Skeletal muscle cell (primary cell): ENCODE measurements at places on chromosomes 5 and 9.

DNA sequence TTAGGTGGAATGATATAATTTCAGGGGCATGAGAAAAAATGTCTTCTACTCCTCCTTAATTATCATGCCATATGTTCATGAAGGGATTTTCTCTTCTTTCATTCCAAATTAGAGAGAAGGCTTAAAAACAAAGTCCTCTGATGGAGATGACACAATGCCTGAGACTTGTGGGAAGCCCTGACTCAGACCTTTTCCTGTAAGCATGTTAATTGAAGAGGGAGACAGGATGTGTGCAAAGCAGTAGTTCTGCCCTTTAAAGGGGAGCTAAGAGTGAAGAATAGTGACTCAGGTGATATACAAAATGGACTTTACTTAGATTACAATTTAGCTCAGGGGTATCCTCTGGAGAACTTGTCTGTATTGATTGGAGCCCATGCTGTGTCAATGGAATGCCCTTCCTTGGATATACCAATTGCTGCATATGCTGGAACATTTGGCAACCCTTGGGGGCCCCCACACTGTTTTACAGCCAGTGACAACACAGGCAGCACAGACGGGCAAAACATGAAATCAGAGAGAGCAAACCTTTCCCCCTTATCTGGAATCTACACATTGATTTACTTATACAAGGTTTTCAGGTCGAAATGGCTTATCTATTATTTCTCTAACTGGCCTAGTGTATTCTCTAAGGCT is 81.3 kb downstream of the IZUMO3 start:
- peak; percentile 75 for DNase-seq

DNA sequence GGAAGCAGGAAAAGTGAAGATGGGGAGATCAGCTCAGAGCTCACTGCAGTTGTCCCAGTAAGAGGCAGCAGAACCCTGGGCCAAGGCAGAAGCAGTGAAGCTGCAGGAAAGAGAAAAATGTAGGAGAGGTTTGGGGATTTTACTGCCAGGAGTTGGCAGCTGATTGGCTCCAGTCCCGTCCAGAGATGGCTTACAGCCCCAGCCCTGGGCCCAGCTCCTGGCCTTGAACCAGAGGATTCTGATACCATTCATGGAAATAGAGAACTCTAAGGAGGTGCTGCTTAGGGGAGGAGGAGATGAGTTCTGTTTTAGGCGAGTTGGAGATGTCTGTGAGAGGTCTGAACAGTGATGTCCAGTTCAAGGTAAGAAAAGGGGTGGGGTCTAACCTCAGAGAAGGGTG is 4.6 kb downstream of the MORN5 start:
- DNase-seq, result no peak

DNA sequence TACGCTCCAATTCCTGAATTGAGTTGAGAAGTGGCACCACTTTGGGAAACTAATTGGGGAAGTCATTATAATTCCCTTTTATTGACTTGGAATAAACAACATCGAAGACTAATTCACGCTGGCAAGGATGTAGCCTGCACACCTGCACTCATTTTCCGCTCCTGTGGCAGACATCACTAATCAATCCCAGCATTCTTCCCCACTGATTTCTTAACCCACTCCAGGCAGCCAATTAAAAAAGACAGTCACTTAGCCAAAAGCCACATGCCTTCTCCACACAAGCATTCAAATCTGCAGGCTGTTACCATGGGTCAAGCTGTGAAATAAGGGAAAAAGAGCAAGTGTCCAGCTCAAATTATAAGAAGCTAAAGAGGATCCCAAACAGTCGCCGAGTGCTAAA is 68.2 kb upstream of the HRH2 start:
- no peak for DNase-seq

GRCh38 chr5:92887254-92887653 is 693.8 kb downstream of the NR2F1-AS1 start:
- no peak for DNase-seq

GRCh38 chr9:85960688-85961093 is 19.7 kb downstream of the NAA35 start:
- no peak for DNase-seq

DNA sequence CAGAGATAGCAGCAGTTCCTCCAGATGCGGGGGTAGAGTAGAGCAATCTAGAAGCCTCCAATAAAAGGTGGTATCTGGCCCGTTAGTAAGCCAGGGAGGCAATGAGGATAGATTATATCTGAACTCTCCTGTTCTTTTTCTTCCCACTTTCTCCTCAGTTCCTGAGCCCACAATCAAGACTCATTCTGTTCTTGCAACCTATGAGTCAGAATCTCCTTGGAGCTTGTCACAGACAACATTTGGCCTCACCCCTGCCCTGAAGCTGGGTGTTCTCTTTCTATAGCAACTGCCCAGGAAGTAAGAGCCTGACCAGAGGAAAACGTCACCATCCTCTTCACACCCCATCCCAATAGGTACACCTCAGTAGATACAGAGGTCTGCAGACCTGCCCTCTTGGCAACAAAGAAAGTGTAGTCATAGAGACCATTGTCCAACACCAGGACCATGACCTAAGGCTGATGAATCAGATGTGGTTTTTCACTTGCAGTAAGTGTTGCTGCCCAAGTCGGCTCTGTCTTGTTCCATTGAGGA is 76.3 kb upstream of the PCA3 start:
- DNase-seq, result peak; percentile 60
